ENCODE measurements at places on chromosomes 6 and 20. TPM values are rescaled to one million over a fixed set of nuclear protein-coding genes. Genes with fewer than 3 reads are reported as not detected.

Gene UBD
- total RNA-seq, result not detected

- DNase-seq, result no peak
Observed at GRCh38 chr6:1229808-1230207, 82.1 kb upstream of the FOXQ1 start.

- DNase-seq, result no peak
Observed at GRCh38 chr20:64057628-64058498, 5.1 kb upstream of the TCEA2 start.

DNA sequence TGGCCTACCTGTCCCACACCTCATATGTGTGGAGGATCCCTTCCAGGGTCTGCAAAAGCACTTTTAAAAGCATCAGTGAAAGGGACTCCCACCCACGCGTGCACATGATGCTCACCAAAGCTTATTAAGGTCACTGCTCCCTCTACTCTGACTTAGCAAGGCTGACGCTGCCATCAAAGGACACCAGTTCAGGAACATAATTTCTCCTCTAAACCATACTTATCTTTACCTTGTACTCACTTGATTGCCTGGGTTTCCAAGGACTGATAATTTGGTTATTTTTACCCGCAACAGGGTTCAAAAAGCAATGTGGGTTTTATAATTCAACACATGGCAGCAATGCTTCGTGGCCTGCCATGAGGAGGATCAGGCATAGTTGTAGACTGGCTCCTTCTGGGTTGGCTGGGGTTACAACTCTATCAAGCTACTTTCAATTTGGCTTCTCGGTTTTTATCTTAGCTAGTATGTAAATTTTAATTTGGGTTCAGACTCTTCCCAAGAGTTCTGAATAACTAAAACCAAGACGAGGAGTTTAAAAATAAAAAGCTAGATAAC lies 52.2 kb upstream of the EMILIN3 start:
- no peak for DNase-seq

DNA sequence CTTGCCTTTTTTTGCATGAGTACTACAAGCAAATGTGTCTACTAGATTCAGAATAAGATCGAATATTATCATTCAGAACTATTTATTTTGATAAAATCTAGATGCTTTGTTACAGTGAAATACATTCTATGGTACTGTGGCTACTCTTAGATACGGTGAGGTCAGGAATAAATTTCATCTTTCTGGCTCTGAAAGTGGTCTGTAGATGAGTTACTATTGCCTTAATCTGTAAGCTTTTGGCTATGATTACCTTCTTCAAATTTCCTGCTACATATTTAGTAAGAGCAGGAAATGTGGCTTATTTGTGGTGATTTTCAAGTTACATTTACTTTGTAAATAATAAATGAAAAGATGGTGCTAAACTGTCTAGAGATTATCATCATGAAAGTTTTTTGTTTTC lies 50.0 kb downstream of the SCAF8 start:
- no peak for DNase-seq

DNA sequence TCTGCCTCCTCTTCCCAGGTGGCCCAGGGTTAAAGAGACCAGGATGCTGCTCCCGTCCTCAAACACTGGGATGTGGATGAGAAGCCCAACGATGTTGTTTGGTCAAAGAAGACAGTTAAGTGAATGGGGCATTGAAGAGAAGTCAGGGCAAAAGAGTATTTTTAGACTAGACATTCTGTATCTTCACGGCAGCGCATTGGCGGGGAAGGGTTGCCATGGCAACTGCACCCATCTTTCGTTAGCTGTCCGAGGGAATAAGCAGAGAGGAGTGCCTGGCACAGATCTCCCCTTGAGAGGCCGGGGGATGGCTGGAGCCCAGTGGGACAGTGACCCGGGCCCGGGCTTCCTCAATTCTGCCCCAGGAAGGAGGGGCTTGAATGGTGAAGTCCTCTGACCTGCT lies 56.4 kb upstream of the GPR31 start:
- DNase-seq, result no peak

DNA sequence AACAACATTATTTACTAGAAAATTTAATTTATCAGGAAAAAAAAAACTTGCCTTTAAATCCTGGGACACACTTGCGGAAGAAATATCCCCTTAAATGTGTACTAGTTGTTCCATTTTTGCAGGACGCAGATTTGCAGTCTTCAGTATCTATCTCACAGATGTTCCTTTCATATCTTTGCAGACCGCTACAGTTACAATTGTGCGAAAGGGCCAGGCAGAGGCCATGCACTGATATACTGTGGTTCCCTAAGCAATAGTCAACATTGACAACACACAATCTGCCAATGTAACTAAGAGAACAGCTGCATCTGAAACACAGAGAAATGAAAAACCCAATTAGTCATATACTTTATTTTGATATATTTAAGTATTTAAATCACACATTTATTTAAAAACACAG lies 411.2 kb downstream of the EYS start:
- no peak for DNase-seq

GRCh38 chr20:31871618-31871954 lies 1.2 kb downstream of the TTLL9 start:
- no peak for DNase-seq

- no peak for DNase-seq
Observed at GRCh38 chr6:43262000-43262779, 18.9 kb downstream of the TTBK1 start.

DNA sequence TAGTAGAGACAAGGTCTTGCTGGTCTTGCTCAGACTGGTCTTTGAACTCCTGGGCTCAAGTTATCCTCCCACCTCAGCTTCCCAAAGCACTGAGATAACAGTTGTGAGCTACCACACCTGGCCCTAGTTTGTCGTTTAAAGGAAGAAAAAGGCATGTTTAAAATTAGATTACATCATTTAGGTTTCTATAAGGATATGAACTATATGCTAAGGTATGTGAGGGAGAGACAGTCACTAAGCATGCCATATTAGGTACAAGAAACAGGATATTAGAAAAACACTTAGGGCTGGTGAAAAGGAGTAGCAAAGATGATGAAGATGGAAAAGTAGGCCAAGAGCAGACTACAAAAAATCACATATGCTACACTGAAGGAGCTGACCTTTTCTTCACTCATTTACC lies 106.4 kb downstream of the ASCC3 start:
- no peak for DNase-seq

GRCh38 chr6:158131926-158132325 lies 36.1 kb downstream of the SERAC1 start:
- DNase-seq, result no peak

- DNase-seq, result no peak
Observed at GRCh38 chr6:106279179-106279578, 46.4 kb downstream of the ATG5 start.

All from frontal cortex (tissue), 4 donors.